Stimulated activated CD8-positive, alpha-beta memory T cell treated with anti-CD3 and anti-CD28 coated beads, Interleukin-4, amount 100 ng/mL, for 4 hours (primary cell): ENCODE measurements at places on chromosomes 3 and 15.

DNA sequence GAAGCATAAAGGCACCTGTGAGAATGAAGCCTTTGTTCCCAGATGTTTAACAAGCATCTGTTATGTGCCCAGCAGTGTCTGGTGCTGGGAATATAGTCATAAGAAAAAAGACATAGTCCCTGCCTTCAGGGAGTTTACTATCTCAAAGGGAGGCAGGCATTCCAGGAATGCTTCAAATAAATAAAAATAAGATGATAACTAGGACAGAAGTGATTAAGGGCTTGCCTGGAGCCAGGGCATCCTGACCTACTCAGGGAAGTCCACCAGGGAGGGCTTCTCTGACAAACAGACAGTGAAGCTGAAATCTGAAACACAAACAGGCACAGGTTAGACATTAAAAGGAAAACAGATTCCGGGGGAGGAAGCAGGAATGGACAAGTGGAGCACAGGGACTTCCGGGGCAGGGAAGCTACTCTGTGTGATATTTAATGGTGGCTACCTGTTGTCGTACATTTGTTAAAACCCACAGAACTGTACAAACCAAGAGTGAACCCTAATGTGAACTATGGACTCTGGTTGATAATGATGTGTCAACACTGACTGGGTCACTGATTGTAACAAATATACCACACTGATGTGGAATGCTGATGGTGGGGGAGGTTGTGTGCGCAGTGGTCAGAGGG, 53.3 kb downstream of the ITGB5 start:
- DNase-seq, result no peak

- no peak for DNase-seq
These were observed 298.4 kb downstream of the FOXP1 start for GRCh38 chr3:71285086-71285485.

- no peak for DNase-seq
These were observed 27.8 kb downstream of the CHP1 start for GRCh38 chr15:41258750-41259471.

GRCh38 chr15:97316362-97316761, 644.1 kb upstream of the ARRDC4 start:
- no peak for DNase-seq

- no peak for DNase-seq
These were observed 141.8 kb upstream of the ATP11B start for GRCh38 chr3:182651461-182651860.

GRCh38 chr15:96896766-96897165, 566.3 kb downstream of the NR2F2 start:
- DNase-seq, result no peak

- DNase-seq, result no peak
These were observed 483.2 kb upstream of the FRG2C start for GRCh38 chr3:75180945-75181298.

DNA sequence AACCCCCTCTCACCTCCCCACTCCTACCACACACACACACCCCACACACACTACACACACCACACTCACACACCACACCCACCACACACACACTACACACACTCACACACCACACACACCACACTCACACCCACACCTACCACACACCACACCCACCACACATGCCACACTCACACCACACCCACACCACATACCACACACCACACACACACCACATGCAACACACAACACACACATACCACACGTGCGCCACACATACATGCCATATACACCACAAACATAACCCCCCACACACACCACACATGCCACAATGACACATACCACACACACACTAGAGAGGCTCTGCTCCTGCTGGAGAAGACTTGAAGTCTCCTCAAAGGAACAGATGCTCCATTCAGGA, 5.9 kb upstream of the ITPKA start:
- no peak for DNase-seq

GRCh38 chr15:58249646-58250312, 111.6 kb downstream of the AQP9 start:
- no peak for DNase-seq

- no peak for DNase-seq
These were observed 141.4 kb downstream of the RBPMS2 start for GRCh38 chr15:64634027-64634426.

DNA sequence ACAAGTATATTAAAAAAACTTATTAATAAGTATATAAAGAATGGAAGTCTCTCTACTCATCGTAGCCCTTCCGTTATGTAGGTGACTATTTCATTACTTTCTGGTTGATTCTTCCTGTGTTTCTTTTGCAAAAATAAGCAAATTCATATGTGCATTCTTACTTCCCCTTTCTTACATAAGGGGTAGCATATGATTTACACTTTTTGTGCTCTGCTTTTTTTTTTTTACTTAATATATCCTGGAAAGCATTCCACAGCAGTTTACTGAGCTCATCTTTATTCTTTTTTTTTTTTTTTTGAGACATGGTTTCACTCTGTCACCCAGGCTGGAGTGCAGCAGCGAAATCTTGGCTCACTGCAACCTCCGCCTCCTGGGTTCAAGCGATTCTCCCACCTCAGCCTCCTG, 12.9 kb downstream of the SCAMP5 start:
- no peak for DNase-seq

DNA sequence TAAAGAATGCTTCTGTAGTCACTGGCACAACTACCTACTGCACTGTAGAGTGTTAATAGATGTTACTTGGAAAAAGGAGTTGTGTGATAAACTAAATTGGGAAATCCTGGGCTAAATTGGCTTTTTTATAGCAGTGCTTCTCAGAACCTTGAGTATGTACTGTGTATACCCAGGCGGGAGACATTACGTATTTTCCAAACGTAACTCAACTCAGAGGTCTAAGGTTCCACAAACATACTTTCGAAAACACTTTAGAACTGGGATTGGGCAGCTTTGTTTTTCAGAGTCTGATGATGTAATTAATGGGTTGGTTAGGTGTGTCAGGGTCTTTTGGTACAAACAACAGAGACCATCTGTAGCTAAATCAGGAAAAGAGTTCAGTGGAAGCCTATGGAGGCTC, 53.5 kb upstream of the CHST2 start:
- no peak for DNase-seq

DNA sequence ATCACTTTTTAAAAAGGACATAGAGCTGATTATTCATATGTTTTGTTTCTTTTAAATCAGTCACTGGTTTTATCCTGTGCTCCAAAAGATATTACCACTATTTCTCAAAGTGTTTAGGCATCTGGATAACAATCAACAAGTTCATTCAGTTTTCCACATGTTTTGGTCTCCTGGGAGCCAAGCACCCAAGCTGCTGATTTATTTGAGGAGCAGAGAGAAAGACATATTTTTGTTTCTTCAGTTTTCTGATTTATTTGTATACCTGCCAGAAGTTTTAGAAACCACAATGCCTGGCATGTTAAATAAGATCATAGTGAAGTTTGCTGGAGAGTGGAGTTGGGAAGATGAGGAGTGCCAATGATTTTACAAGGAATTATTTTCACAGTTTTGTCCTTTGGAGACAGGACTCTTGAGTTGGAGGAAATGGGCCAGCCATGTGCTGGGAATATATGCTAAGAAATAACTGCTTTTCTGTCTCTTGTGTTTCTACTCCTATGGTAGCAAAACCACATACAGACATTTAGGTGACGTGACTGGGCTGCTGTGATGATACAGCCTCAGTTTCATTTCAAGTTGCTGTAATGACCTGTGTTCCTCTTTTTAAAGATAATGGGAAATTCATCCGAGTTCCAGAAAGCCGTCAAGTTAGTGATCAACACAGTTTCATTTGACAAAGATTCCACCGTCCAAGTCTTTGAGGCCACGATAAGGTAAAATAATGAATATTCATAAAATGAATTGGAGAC, 11.7 kb downstream of the EDEM1 start:
- DNase-seq, result no peak

DNA sequence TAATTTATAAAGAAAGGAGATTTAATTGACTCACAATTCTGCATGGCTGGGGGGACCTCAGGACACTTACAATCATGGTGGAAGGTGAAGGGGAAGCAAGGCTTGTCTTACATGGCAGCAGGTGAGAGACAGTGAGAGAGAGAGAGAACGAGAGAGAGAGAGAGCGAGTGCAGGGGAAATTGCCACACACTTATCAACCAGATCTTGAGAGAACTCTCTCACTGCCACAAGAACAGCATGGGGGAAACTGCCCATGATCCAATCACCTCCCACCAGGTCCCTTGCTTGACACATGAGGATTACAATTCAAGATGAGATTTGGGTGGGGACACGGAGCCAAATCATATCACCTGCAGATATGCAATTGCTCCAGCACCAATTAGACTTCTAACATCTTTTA, 7.1 kb upstream of the RPL39L start:
- no peak for DNase-seq

DNA sequence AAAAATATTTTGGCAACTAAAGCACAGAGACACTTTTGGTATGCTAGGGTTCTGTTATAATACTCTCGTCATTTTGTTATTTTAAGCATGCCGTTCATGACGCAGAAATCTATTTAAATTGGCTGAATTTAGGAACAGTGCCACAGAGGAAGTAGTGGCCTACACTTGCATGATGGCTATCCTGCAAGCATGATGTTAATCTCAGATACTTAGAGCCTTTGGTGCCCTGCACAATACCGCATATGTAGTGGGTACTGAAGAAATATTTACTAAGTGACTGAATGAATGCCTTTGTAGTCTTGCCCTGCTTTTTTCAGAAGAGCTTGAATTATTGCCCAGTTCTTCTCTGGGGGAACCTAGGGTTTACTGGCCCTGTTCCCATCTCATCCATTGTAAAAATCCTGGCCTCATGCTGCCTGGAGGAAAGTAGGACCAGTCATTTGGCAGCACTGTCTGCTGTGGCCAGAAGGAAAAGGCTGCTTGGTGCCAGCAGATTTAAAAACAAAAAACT, 79.0 kb downstream of the SERPINI1 start:
- no peak for DNase-seq

GRCh38 chr3:150503402-150504099, 42.7 kb downstream of the SERP1 start:
- DNase-seq, result no peak

DNA sequence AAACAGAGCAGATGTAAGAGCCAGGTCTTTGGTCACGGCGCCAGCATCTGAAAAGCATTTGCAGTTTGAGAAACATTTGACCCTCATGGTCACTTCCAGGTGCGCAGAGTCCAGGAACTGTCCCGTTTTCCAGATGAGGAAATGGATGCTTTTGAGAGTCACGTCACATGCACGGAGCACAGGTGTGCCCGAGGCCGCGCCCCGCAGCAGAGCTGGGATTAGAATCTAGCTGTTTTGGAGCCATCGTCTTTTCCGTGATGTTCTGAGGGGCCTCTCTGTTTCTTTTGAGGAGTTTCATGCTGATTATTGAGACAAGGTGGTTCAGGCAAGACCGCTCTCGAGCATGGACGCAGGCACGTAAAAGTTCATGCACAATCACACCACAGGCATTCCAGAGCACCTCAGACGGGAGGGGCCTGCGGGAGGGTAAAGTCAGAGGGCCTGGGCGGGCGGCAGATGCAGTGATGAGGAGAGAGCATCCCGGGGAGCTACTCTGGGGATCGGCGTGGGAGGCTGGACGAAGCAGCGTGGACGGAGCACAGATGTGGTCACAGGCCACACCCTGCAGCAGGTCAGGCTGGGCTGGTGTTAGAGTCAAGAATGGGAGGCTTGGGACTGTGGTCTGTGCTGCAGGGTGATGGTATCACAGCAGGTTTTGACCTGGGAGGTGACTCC, 139.2 kb upstream of the MEF2A start:
- no peak for DNase-seq

- DNase-seq, result no peak
These were observed 1011.8 kb upstream of the GBE1 start for GRCh38 chr3:82773207-82773606.

- DNase-seq, result no peak
These were observed 13.7 kb upstream of the HEG1 start for GRCh38 chr3:125069452-125069851.

DNA sequence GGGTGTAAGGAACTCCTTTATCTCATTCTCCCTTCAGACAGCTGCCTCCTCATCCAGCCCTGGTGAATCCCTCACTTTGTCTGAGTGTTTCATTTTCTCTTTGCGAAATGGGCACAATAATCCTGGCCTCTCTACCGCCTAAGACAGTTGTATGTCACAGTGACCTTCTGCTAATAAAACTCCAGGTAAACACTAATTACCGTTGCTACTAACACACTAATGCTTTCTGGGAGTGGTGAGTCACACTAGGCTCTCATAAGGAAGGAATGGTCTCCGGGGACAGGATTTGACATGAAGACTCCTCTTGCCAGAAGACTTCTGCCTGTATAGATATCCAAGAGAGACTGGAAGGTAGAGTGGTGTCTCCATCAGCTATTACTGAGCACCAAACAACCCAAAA, 71.7 kb upstream of the SNRK start:
- DNase-seq, result no peak

GRCh38 chr3:101571028-101571895, 2.7 kb upstream of the PCNP start:
- no peak for DNase-seq

DNA sequence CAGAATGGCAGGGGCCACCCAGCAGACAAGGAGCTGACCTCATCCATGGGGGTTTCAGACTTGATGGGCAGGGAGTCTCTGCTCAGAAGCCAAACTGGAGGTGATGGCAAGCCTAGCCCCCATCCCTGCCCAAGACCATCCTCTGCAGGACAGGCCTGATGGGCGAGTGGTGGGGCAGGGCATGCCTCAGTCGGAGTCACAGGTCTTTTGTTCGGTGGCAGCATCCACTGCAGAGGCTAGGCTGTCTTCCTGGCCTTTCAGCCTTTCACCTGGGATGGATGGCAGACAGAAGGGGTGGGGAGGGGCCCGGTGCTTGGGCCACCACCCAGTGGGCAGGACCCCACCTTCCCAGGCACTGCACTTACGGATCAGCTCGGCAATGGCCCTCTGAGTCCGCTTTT, 44.4 kb downstream of the PTH1R start:
- DNase-seq, result no peak

- DNase-seq, result no peak
These were observed 24.4 kb downstream of the TMEM45A start for GRCh38 chr3:100516838-100517237.

DNA sequence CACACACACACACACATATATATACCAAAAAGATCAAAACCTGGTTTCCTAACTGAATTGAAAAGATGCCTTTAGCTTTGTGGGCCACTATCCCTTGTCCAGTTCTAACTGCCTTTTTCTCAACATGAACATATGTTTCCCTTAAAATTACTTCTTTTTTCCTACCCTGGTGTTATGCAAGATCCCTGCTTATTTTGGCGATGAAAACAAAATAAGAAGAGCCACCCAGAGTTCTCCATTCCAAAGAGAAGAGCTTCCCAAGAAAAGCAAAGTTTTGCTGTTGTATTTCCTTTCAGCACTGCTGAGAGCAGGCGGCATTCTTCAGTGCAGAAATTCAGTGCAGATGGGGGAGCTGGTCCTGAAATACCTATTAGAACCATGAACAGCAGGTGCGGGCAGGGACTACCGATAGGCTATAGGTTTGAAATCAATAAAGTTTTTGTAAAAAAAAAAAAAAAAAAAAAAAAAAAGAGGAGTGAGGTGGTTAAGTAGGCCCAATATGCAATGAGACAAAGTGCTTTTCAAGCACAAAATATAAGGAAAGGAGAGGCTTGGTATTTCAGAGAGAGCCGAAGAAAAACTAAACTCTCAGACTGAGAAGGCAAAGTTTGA, 238.0 kb downstream of the FOXP1 start:
- no peak for DNase-seq

- no peak for DNase-seq
These were observed 15.0 kb upstream of the ACAD9 start for GRCh38 chr3:128864351-128864811.

- DNase-seq, result no peak
These were observed 7.2 kb upstream of the EOMES start for GRCh38 chr3:27729325-27729724.

- peak; percentile 32 for DNase-seq
These were observed 76.0 kb downstream of the HMG20A start for GRCh38 chr15:77496715-77497109.
